WTC11 (cell line): ENCODE measurements at places on chromosomes 11 and 22. TPM values are rescaled to one million over a fixed set of nuclear protein-coding genes. Genes with fewer than 3 reads are reported as not detected.

Gene SLC17A6
- total RNA-seq = 0.11 to 0.24 TPM (median 0.14 TPM) in 3 replicates

GRCh38 chr11:123590296-123590912 lies 64.0 kb downstream of the SCN3B start:
- DNase-seq = no peak
- peaks cover 21% of the 10 kb centered on the region for H3K4me1 ChIP-seq
- H3K27ac ChIP-seq = no peak overlapping the region
- no peaks in the 10 kb centered on the region; the same call in 1 of the 2 replicates for H3K36me3 ChIP-seq

Gene NXPE4
- total RNA-seq = 0.11 TPM in 1 of 3 replicates, not detected in the others

- H3K36me3 ChIP-seq = peaks cover 9% of the 10 kb centered on the region
Observed at GRCh38 chr22:27845644-27846043, 44.1 kb upstream of the MN1 start.

Gene SCUBE1
- total RNA-seq = 6.9 to 9.6 TPM (median 7.8 TPM) in 3 replicates

Gene P2RX3
- 0.26 to 1.1 TPM (median 0.66 TPM) in 3 replicates for total RNA-seq

- no peaks in the 10 kb centered on the region for H3K36me3 ChIP-seq
- peaks cover 37% of the 10 kb centered on the region for H3K4me1 ChIP-seq
- no peak for DNase-seq
- H3K4me3 ChIP-seq = no peak overlapping the region
Observed at GRCh38 chr11:13776134-13776815, 107.8 kb downstream of the FAR1 start.

DNA sequence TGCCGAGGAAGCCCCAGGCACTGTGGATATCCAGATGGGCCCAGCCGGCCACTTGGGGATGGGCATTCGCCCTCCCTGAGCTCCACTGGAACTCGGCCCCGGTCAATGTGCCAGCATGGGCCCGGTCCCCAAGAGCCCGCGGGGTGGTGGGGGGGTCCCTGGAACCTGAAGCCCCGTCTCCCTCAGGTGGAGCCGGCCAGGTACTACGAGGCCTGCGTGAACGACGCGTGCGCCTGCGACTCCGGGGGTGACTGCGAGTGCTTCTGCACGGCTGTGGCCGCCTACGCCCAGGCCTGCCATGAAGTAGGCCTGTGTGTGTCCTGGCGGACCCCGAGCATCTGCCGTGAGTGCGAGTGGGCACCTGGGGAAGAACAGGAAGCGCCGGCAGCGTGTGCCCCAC lies 21.2 kb downstream of the MUC5AC start:
- no peaks in the 10 kb centered on the region for H3K4me1 ChIP-seq
- H3K4me3 ChIP-seq = no peak overlapping the region
- no peak for DNase-seq
- peaks cover 7% of the 10 kb centered on the region for H3K36me3 ChIP-seq

- H3K27ac ChIP-seq = no peak overlapping the region
- no peak overlapping the region for H3K4me3 ChIP-seq
- peak; percentile 3 for DNase-seq
- H3K27me3 ChIP-seq = peaks cover 85% of the 10 kb centered on the region
- peaks cover 2% of the 10 kb centered on the region; the same call in 1 of the 2 replicates for H3K36me3 ChIP-seq
Observed at GRCh38 chr11:2758751-2759150, 59.0 kb upstream of the KCNQ1OT1 start.

Gene NRIP3
- 3.9 to 4.5 TPM (median 4.4 TPM) in 3 replicates for total RNA-seq

DNA sequence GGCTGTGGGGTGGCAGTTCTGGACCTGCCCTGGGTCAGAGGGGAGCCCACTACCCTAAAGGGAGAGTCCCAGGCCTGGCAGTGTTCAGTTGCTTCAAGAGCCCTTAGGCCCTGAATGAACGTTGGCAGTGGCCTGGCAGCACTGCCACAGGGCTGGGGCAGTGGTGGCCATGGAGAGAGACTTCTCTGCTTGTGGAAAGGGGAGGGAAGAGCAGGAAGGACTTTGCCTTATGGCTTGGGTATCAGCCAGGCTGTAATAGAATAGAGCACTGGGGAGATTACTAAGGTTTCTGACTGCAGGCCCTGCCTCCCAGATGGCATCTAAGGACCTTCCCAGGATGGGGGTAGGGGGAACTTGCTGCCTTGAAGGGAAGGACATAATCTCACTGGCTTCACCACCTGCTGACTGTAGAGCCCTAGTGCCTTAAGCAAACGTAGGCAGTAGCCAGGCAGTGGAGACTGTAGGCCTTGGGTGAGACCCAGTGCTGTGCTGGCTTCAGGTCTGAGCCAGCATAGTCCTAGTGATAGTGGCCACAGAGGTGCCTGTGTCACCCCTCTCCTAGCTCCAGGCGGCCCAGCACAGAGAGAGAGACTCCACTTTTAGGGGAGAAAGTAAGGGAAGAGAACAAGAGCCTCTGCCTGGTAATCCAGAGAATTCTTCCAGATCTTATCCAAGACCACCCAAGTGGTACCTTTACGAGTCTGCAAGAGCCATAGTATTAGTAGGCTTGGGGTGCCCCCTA lies 27.6 kb downstream of the PLA2G6 start:
- H3K27me3 ChIP-seq = no peaks in the 10 kb centered on the region
- no peaks in the 10 kb centered on the region for H3K36me3 ChIP-seq
- DNase-seq = no peak
- H3K4me3 ChIP-seq = no peak overlapping the region
- H3K27ac ChIP-seq = no peak overlapping the region

- no peak for DNase-seq
- no peak overlapping the region for H3K4me3 ChIP-seq
- H3K27ac ChIP-seq = no peak overlapping the region
- H3K4me1 ChIP-seq = no peaks in the 10 kb centered on the region
Observed at GRCh38 chr11:118497831-118498230, 29.4 kb upstream of the TTC36 start.

GRCh38 chr11:120112174-120112796 lies 25.6 kb downstream of the TRIM29 start:
- H3K27me3 ChIP-seq = no peaks in the 10 kb centered on the region; the same call in 1 of the 2 replicates
- H3K36me3 ChIP-seq = no peaks in the 10 kb centered on the region
- no peak overlapping the region for H3K27ac ChIP-seq
- DNase-seq = peak; percentile 35
- peaks cover 8% of the 10 kb centered on the region for H3K4me1 ChIP-seq

Gene RIMBP3C
- 0.21 to 0.44 TPM in 2 of 3 replicates, not detected in the other for total RNA-seq

Gene SEC14L6
- 1.6 to 2.0 TPM (median 1.7 TPM) in 3 replicates for total RNA-seq

DNA sequence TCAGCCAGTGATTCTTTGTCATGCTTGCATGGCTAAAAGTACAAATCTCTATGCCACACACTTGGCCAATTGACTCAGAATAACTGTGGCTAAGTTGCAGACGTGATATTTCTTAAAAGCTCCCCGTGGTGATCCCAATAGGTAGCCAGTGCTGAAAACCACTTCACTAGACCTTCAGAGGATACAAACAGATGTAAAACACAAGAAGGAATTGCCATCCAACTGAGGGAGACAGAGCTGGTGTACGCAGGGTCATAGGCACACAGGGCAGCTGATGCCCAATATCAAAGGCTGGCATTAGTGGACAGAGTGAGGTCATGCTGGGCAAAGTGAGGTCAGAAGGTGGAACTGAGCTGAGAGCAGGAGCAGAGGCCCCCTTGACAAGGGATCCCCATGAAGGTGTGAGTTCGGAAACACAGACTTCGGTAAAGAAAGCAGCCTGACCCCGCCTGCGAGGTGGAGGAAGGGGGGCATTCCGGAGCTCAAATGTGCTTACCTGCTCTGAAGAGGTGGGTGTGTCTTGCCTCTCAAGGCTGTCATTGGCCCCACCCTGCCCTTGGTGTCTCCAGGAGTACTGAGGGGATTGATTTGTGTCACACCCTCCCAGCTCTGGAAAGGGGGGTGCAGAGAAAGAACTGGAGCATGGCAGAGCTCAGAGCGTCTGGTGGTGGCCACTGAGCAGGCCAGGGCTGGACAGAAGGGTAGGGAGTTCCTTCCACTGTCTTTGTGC lies 344.9 kb upstream of the B3GAT1 start:
- H3K27me3 ChIP-seq = peaks cover 44% of the 10 kb centered on the region
- H3K36me3 ChIP-seq = no peaks in the 10 kb centered on the region; the same call in 1 of the 2 replicates
- no peak for DNase-seq
- no peak overlapping the region for H3K4me3 ChIP-seq

Gene PDXP
- total RNA-seq = 36.1 to 42.5 TPM (median 42.3 TPM) in 3 replicates

Gene AIFM3
- 2.6 to 3.4 TPM (median 2.8 TPM) in 3 replicates for total RNA-seq

GRCh38 chr22:49107961-49108530 lies 719.6 kb downstream of the BRD1 start:
- no peak for DNase-seq
- H3K27me3 ChIP-seq = no peaks in the 10 kb centered on the region
- H3K4me1 ChIP-seq = peaks cover 8% of the 10 kb centered on the region
- H3K4me3 ChIP-seq = no peak overlapping the region
- no peaks in the 10 kb centered on the region for H3K36me3 ChIP-seq

GRCh38 chr22:31347251-31348008 lies 1.3 kb upstream of the PATZ1 start:
- peak overlapping the region; percentile 81 for H3K4me3 ChIP-seq
- peaks cover 37% of the 10 kb centered on the region for H3K4me1 ChIP-seq
- H3K27me3 ChIP-seq = no peaks in the 10 kb centered on the region
- peak overlapping the region; percentile 96 for H3K27ac ChIP-seq

DNA sequence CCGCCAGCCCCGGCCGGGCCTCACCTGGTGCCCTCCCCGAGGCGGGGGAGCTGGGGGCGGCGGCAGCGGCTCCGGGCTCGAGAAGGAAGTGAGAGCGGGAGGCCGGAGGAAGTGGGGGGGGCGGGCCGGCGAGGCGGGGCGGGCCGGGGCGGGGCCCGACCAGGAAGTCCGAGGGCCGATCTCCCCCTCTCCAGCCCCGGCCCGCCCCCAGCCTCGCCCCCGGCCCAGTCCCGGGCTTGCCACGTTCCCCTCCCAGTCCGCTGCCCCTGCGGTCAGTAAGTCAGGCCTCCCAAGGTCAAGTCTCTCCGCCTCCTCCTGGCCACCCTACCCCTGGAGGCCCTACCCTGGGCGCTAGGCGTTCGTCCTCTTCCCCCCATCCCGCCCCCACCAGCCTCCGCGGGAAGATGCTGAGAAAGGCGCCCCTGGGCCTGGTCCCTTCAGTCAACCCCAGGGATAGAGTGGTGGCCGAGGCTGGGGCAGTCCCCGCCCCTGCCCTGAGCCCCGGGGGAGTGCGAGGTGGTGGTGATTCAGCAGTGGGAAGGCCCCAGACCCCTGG lies at the start of gene RHOG:
RHOG (minus strand) TSS at position 90 of the 556 bp plus-strand sequence. CDS start 12,821 bp downstream, outside the sequence.
- peaks cover 9% of the 10 kb centered on the region for H3K27me3 ChIP-seq
- peak; percentile 73 for DNase-seq
- no peaks in the 10 kb centered on the region for H3K36me3 ChIP-seq

DNA sequence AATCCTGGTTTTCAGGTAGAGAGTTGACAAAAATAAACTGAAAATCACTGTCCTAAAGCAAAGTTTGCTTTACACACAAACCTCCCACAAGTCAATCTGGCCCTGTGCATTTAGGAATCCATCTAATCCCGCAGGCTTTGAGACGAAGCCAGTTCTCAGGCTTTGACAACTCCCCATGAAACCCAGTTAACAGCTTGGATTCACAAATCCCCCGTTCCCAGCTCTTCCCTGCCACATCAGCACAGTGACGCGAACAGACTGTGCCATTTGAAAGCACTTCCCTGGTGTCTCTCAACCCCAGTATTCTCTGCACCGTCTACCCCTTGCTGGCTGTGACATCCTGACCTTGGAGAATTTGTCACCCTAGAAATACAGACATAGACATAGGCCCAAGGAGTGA lies 117.8 kb downstream of the OPCML start:
- no peak overlapping the region for H3K27ac ChIP-seq
- H3K27me3 ChIP-seq = no peaks in the 10 kb centered on the region
- no peak overlapping the region for H3K4me3 ChIP-seq
- DNase-seq = no peak
- peaks cover 5% of the 10 kb centered on the region; the same call in 1 of the 2 replicates for H3K36me3 ChIP-seq
- peaks cover 16% of the 10 kb centered on the region for H3K4me1 ChIP-seq

- no peaks in the 10 kb centered on the region; the same call in 1 of the 2 replicates for H3K27me3 ChIP-seq
- no peak for DNase-seq
- H3K36me3 ChIP-seq = no peaks in the 10 kb centered on the region
- no peak overlapping the region for H3K27ac ChIP-seq
Observed at GRCh38 chr22:43473031-43473430, 61.2 kb downstream of the MPPED1 start.

GRCh38 chr22:44645531-44645930 lies 56.5 kb upstream of the PRR5 start:
- no peak for DNase-seq
- no peak overlapping the region for H3K27ac ChIP-seq
- no peaks in the 10 kb centered on the region; the same call in 1 of the 2 replicates for H3K27me3 ChIP-seq
- H3K4me3 ChIP-seq = no peak overlapping the region
- no peaks in the 10 kb centered on the region for H3K4me1 ChIP-seq
- no peaks in the 10 kb centered on the region for H3K36me3 ChIP-seq

Gene HTR3A
- 4.1 to 6.0 TPM (median 5.0 TPM) in 3 replicates for total RNA-seq

DNA sequence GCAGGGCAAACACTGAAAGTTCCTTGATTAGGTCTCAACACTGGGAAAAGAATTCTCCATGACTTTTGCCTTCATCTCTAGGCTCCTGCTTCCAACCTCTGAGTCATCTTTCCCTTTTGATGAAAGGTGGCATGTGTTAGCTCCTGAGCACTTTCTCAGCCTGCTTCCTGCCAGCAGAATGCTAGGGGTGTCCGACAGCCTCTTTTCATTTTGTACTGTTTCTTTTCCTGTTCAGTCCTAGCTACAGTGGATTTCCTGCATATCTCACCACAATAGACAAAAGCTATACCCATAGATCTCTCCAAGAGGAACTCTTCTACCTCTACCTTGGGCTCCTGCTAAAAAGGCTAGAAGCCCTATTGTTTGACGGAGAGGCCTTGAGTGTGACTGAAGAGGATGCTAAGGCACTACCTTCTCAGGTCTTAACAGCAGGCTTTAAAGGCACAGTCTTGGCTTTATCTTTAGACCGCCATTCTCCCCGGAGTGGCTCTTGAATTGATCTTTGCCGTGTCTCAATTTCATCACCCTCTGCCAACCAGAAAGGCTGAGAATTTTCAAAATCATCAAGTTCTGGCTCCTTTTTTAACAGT lies 145.5 kb downstream of the RBFOX2 start:
- peaks cover 40% of the 10 kb centered on the region for H3K4me1 ChIP-seq
- H3K36me3 ChIP-seq = no peaks in the 10 kb centered on the region
- H3K27me3 ChIP-seq = no peaks in the 10 kb centered on the region
- H3K4me3 ChIP-seq = no peak overlapping the region
- no peak for DNase-seq
- peak overlapping the region; percentile 72 for H3K27ac ChIP-seq
